Effector memory CD8-positive, alpha-beta T cell (primary cell): ENCODE measurements at places on chromosomes 6 and 20.
A peak's percentile ranks its signal among the peaks of the same experiment; 100 is the strongest.

GRCh38 chr6:3297006-3297405 lies 38.3 kb downstream of the PSMG4 start:
- DNase-seq: no peak

GRCh38 chr6:52189974-52190373 lies 3.8 kb downstream of the IL17A start:
- no peak for DNase-seq

- DNase-seq: no peak
These were observed 12.2 kb upstream of the SLC17A2 start for GRCh38 chr6:25942561-25943147.

GRCh38 chr6:43491750-43492661 lies 14.6 kb downstream of the TJAP1 start:
- no peak for DNase-seq

- DNase-seq: no peak
These were observed 46.9 kb downstream of the PDE10A start for GRCh38 chr6:165616116-165616515.

- no peak for DNase-seq
These were observed 14.3 kb upstream of the TRPC4AP start for GRCh38 chr20:35106827-35107380.

- no peak for DNase-seq
These were observed 12.3 kb downstream of the PXT1 start for GRCh38 chr6:36430351-36430750.

DNA sequence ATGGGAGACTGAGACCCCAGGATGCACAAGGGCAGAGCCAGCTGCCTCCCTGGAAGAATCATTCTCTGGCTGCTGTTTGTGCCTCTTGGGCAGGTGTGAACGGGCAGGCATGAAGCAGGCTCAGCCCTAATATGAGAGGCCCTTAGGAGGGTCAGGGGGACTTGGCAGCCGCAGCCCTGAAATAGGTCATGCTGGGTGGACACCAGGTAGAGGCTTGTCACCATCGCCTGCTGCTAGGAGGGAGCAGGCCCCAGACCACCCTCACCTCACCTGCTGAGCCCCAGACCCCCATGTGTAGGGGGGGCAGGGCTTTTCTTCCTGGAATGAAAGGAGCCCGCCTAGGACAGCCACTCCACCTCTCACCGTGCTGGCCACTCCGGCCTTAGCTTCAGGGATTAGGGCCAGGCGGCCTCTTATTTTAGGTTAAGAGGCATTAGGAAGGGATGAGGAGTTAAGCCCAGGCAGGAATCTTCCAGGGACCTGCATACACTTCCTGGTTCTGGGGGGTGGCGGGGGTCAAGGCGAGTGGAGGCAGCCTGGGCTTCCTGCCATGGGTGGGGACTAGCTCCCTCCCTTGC lies 92.4 kb downstream of the ASXL1 start:
- DNase-seq: no peak

- no peak for DNase-seq
These were observed 67.2 kb downstream of the TCP11 start for GRCh38 chr6:35073766-35074471.

DNA sequence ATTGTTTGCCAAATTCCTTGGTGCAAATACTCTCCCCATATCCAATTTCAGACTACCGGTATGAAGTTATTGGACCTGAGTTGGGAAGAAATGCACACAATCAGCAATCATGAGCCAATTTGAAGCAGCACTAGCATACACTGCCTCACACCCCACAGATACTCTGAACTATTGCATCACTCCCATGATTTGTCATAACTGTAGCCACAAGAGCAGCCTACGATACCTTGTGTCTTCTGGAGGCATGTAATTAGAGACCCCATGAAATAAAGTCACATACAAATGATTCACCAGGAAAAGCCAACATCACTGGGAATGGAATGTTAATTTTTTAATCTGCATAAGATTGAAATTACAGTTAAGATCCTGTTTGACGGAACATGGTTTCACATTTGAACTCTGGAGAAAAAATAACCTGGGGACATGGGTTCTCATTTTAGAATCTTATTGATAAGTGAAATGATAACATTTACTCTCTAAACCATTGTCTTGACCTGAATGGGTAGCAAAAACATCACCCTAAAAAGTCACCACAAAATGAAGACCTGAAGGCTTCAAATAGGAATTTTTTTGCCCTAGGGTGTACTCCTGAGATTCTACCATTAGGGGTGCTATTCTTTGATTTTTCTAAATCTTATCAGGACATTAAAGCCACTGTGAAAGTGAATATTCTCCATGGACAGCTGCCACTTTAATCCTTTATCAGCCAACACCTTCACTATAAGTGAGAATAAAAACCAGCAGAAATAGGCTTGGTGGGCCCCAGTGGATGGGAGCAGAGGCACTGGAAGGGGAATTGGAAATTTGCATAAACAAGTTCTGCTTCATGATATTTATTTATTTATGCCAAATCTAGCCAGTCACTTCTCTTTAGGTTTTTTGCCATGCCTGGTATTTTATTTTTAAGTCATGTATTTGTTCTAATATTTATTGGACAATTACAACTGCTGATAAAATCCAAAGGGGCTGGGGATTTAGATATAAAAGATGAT lies 34.5 kb upstream of the HBS1L start:
- peak; percentile 19 for DNase-seq

GRCh38 chr6:89525786-89526562 lies 93.0 kb downstream of the ANKRD6 start:
- no peak for DNase-seq

GRCh38 chr6:139230391-139230840 lies 61.4 kb downstream of the TXLNB start:
- no peak for DNase-seq

DNA sequence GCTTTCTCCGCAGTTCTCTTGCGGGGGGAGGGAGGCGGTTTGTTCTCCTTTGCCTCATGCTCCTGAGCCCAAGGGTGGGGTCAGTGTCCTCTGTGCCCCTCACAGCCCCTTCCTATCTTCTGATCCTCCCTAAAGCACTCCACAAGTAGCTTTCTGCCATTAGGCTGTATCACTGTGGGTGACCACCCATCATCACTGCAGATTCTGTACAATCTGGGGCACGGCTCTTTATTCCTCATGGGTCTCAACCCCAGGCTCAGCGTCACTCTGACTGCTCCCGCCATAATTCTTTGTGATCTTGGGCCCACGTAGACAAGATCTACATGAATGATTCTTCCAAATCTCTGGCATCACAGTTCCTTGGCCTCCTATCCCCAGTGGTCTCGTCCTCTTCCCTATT lies 10.5 kb downstream of the NCR2 start:
- DNase-seq: no peak

DNA sequence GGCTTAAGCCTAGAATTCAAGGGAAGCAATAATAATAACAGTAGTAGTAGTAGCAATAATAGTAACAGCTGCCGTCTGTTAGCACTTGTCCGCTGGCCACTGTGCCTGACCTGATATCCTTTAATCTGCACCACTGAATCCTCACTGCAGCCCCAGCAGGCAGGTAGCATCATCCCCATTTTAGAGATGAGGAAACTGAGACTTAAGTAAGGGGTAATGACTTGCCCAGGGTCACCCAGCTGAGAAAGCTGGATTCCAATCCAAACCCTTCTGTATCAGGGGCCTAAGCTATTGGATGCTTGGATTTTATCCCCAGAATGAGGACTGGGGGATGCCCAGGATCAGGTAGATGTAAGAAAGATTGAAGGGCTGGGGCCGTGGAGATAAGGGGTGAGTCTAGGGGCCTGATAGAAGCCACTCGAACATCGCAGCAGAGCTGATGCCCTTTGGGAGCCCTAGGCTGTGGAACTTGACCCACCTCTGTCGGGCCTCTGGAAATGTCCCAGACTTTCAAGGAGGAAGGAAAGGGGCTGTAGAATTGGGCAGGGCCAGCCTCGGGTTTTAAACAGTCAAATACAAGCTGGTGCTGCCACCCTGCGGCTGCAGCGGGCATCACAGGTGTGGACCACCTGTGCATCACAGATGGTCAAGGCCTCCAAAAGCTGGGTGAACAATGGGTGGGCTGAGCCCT lies 102.1 kb upstream of the MYL9 start:
- peak; percentile 52 for DNase-seq

- no peak for DNase-seq
These were observed 560.0 kb upstream of the CDH4 start for GRCh38 chr20:60691966-60692615.

GRCh38 chr6:129370268-129370916 lies 339.6 kb downstream of the ARHGAP18 start:
- DNase-seq: peak; percentile 44

- DNase-seq: no peak
These were observed 872.4 kb downstream of the C6orf118 start for GRCh38 chr6:164436976-164437375.

DNA sequence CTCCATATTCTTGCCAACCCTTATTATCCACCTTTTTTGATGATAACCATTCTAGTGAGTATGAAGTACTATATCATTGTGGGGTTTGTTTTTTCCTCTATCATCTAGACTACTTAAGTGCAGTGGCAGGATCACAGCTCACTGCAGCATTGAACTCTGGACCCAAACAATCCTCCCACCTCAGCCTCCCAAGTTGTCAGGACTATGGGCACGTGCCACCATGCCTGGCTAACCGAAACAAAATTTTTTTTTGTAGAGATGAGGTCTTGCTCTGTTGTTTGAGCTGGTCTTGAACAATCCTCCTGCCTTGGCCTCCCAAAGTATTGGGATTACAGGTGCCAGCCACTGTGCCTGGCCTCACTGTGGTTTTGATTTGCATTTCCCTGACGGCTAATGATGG lies 67.5 kb downstream of the TRPC4AP start:
- no peak for DNase-seq

- DNase-seq: peak; percentile 3
These were observed 8.1 kb upstream of the CSE1L start for GRCh38 chr20:49037962-49038387.

DNA sequence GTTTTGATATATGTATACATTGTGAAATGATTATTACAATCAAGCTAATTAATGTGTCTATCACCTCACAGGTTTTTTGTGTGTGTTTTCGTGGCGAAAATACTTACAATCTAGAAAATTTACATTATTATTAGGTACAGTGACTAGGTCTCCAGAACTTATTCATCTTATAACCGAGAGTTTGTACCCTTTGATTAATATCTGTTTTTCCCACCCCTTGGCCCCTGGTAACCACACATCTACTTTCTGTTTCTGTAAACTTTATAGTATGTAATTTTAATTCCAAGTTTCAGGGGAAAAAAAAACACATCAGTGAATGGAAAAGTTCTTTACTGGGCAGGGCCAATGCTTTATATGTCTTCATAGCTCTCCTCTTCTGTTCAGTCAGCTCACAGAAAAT lies 131.4 kb downstream of the LMBRD1 start:
- DNase-seq: no peak

GRCh38 chr6:45272626-45273025 lies 55.5 kb upstream of the RUNX2 start:
- no peak for DNase-seq
